ENCODE measurements at places on chromosomes 6 and 20.

DNA sequence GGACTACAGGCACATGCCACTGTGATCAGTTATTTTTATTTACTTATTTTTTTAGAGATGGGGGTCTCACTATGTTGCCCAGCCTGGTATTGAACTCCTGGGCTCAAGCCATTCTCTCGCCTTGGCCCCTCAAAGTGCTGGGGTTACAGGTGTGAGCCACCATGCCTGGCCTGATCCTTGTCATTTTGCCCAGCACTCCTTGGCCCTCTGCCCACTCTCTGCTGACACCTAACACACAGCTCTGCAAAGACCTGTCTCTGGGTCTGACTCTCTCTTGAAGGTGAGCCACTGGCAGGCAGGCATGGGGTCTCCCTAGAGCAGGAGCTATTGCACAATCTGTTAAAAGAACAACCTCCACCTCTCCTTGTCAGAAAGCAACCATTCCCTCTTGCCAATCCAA is 155.6 kb downstream of the ZFP64 start:
- H3K27ac ChIP-seq = no peak overlapping the region
- H3K27me3 ChIP-seq = no peaks in the 10 kb centered on the region
- H3K36me3 ChIP-seq = no peaks in the 10 kb centered on the region
- no peak overlapping the region for H3K4me3 ChIP-seq
- no peaks in the 10 kb centered on the region for H3K4me1 ChIP-seq

- peaks cover 12% of the 10 kb centered on the region for H3K4me1 ChIP-seq
- H3K36me3 ChIP-seq = no peaks in the 10 kb centered on the region
- no peaks in the 10 kb centered on the region for H3K27me3 ChIP-seq
- no peak overlapping the region for H3K27ac ChIP-seq
- no peak overlapping the region for H3K4me3 ChIP-seq
Measured at GRCh38 chr6:36692220-36692619, 5.4 kb upstream of the RAB44 start.

- H3K36me3 ChIP-seq = no peaks in the 10 kb centered on the region
- H3K4me3 ChIP-seq = no peak overlapping the region
- no peak overlapping the region for H3K27ac ChIP-seq
- DNase-seq = no peak
- H3K4me1 ChIP-seq = no peaks in the 10 kb centered on the region
- H3K27me3 ChIP-seq = no peaks in the 10 kb centered on the region
Measured at GRCh38 chr6:112176175-112176574, 78.2 kb downstream of the LAMA4 start.

GRCh38 chr20:57480444-57481160 is 44.3 kb downstream of the CTCFL start:
- no peak overlapping the region for H3K4me3 ChIP-seq
- H3K4me1 ChIP-seq = peaks cover 6% of the 10 kb centered on the region
- DNase-seq = no peak
- H3K27ac ChIP-seq = peak overlapping the region; percentile 61

GRCh38 chr6:130206479-130206878 is 16.3 kb downstream of the SAMD3 start:
- H3K4me3 ChIP-seq = no peak overlapping the region
- no peaks in the 10 kb centered on the region for H3K36me3 ChIP-seq
- DNase-seq = no peak
- no peaks in the 10 kb centered on the region for H3K27me3 ChIP-seq
- no peaks in the 10 kb centered on the region for H3K4me1 ChIP-seq
- no peak overlapping the region for H3K27ac ChIP-seq

GRCh38 chr6:8904754-8905153 is 469.4 kb upstream of the SLC35B3 start:
- no peaks in the 10 kb centered on the region for H3K36me3 ChIP-seq
- no peaks in the 10 kb centered on the region for H3K4me1 ChIP-seq
- no peak overlapping the region for H3K27ac ChIP-seq
- DNase-seq = no peak
- no peak overlapping the region for H3K4me3 ChIP-seq

DNA sequence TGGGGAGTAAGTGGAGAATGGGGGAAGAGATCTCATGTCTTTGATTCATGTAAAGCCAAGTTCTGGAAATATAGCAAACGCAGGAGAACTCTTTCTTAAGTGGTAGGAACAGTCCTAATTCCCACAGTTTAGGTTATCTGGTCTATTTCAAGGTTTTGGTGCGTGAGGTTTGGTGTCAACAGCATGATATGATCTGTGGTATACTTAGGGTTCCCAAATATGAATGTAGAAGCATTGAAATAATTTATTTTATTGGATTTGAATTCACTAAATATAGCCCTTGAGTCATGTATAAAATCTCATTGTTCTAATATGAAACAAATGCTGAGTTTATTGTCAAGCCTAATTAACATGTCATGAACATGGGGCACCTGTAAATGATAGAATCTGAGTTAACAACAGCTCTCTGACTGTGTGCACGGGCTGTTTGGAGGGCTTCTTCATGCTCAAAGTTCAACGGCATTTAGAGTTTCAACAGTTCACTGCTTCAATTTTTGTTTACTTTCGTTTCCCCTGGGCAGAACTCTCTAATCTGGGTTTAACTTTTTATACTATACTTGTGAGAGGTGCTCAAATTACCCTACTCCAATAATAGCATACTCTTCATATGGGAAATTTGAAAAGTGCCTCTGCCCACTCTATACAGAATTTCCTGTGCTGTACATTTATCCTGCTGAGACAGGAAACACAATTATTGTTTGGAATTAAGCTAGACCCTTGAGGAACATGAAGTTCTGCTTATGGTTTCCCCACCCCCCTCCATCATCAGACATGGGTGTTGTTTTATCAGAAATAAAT is 236.3 kb upstream of the ZNF217 start:
- no peak overlapping the region for H3K4me3 ChIP-seq
- H3K4me1 ChIP-seq = peaks cover 6% of the 10 kb centered on the region
- peak; percentile 36 for DNase-seq
- no peaks in the 10 kb centered on the region for H3K27me3 ChIP-seq

DNA sequence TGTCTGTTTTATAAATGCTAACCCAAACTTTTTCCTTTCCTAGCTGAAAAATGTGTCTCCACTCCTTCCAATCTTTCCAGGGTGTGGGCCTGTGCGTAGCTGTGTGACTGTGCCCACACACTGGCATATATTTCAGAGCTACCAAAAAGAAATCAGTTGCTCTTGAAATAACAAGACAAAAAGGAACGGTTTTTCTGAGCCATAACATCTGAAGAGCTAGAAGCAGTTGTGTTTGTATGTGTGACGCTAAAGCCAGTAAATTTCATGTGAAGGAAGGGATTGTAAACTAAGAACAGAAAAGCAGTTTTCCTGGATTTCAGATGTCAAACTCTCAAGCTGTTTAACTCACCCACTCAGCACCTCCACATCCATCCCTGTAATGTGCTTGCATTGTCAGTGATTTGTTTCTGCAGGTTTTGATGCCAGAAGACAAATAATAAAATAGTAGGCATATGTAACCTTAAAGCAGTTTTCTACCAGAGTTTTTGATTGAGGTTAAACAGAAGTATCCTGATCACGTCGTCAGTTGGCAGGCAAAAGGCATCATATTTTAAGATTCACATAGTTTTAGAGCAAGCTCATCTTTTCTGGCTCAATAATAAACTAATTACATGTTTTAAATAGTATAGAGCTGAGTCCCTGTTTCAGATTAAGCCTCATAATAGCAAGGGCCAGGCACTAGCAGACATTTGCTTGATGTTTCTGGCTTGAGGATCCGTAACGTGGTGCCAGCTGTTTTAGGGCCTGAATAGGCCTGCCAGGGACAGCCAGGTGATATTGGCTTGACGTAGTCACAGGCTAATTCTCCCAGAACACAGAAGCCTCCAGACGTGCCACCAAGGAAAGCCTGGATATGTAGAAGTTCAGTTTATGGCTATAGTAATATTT is 90.9 kb downstream of the FOXO3 start:
- H3K27ac ChIP-seq = peak overlapping the region; percentile 82
- H3K4me1 ChIP-seq = peaks cover 53% of the 10 kb centered on the region
- DNase-seq = no peak
- H3K27me3 ChIP-seq = no peaks in the 10 kb centered on the region
- H3K4me3 ChIP-seq = no peak overlapping the region

DNA sequence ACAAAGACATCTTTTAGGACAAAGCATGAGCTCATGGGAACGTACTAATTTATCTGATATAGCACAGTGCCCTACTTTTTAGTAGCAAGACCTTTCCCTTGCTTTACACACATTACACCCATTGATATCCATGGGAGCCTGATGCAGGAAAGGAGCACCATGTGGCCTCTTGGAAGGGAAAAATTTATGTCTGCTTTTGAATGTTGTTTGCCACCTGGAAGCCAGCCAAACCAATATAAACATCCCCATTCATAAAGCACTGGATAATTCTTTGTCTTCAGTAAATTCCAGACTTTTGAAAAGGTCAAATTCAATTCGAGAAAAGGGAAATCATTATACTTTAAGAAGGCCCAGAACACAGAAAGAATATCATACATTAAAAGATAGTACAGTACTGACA is 152.3 kb upstream of the BEND6 start:
- no peaks in the 10 kb centered on the region for H3K27me3 ChIP-seq
- no peaks in the 10 kb centered on the region for H3K36me3 ChIP-seq
- peaks cover 20% of the 10 kb centered on the region for H3K4me1 ChIP-seq
- H3K27ac ChIP-seq = no peak overlapping the region

DNA sequence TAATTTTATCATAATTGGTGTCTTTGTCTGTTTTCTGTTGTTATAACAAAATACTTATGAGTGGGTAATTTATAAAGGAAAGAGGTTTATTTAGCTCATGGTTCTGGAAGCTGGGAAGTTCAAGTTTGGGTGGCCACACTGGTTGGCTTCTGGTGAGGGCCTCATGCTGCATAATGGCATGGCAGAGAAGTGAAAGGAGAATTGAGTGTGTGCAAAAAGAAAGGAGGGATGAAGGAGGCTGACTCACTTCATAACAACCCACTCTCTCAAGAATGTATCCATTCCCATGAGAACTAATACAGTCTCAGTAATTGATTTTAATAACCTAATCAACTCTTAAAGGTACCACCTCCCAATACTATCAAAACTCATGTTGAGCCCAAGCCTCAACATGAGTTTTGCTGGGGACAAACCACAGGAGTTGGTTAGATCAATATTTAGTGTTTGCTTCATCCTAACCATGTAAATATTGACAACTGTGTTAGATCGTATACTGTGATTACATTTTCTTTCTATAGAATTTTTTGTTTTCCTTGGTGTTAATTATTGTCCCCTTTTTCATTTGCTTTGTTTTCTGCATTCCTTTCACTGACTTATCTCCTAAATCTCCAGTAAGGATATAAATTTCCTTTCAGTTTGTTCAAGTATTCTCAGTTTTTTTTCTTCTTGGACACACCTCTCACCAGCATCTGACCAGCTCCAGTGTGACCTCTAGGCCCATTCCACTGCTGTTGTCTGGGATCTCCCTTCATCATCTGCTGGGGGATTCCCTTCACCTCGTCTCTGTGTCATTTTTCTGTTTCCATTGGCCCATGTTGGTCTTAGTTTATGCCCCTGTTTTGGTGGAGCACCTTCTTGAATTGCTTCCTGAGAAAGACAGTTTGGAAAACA is 54.8 kb upstream of the SCGN start:
- no peak overlapping the region for H3K27ac ChIP-seq
- DNase-seq = no peak
- H3K4me1 ChIP-seq = no peaks in the 10 kb centered on the region
- no peaks in the 10 kb centered on the region for H3K27me3 ChIP-seq
- no peak overlapping the region for H3K4me3 ChIP-seq

- H3K27ac ChIP-seq = no peak overlapping the region
- H3K4me3 ChIP-seq = no peak overlapping the region
- no peak for DNase-seq
- peaks cover 99% of the 10 kb centered on the region for H3K27me3 ChIP-seq
- peaks cover 37% of the 10 kb centered on the region for H3K4me1 ChIP-seq
Measured at GRCh38 chr6:98836962-98837944, 2.9 kb downstream of the POU3F2 start.

GRCh38 chr6:76275746-76276145 is 203.3 kb upstream of the IMPG1 start:
- no peaks in the 10 kb centered on the region for H3K36me3 ChIP-seq
- H3K4me1 ChIP-seq = no peaks in the 10 kb centered on the region
- no peak overlapping the region for H3K4me3 ChIP-seq
- no peak for DNase-seq

GRCh38 chr6:148348335-148348734 is 5.7 kb downstream of the SASH1 start:
- no peaks in the 10 kb centered on the region for H3K27me3 ChIP-seq
- no peak overlapping the region for H3K27ac ChIP-seq
- H3K36me3 ChIP-seq = no peaks in the 10 kb centered on the region
- DNase-seq = no peak
- H3K4me1 ChIP-seq = peaks cover 9% of the 10 kb centered on the region

- no peak for DNase-seq
- H3K36me3 ChIP-seq = no peaks in the 10 kb centered on the region
- H3K4me1 ChIP-seq = no peaks in the 10 kb centered on the region
- H3K4me3 ChIP-seq = no peak overlapping the region
Measured at GRCh38 chr20:24138196-24138857, 149.7 kb upstream of the GGTLC1 start.

- no peaks in the 10 kb centered on the region for H3K36me3 ChIP-seq
- H3K4me1 ChIP-seq = peaks cover 3% of the 10 kb centered on the region
Measured at GRCh38 chr6:106339334-106340029, 13.9 kb upstream of the ATG5 start.

DNA sequence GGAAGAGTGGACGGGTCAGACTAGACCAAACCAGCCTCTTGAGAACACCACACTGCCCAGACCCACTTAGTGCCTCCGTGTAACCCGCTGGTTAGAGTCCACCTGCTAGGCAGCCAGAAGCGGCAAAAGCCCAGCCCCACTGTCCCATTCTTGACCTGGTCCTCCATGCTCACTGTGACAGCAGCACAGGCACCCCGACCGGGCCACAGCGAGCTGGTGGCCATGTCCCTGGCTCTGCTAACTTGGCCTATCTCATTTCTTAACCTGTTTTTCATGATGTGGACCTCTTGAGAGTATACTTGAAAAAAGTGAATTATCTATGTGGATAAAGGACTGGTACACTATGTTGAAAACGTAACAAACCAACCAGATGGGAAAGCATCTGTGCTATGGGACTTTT is 44.9 kb upstream of the TMEM181 start:
- no peak overlapping the region for H3K4me3 ChIP-seq
- H3K36me3 ChIP-seq = no peaks in the 10 kb centered on the region
- H3K27me3 ChIP-seq = peaks cover 39% of the 10 kb centered on the region

GRCh38 chr6:33407132-33407718 is 3.6 kb upstream of the PHF1 start:
- H3K27ac ChIP-seq = no peak overlapping the region
- H3K36me3 ChIP-seq = no peaks in the 10 kb centered on the region
- no peak for DNase-seq
- peaks cover 16% of the 10 kb centered on the region for H3K4me1 ChIP-seq

Data from transverse colon (tissue), 4 donors.